ENCODE measurements at places on chromosomes 6 and 20.

DNA sequence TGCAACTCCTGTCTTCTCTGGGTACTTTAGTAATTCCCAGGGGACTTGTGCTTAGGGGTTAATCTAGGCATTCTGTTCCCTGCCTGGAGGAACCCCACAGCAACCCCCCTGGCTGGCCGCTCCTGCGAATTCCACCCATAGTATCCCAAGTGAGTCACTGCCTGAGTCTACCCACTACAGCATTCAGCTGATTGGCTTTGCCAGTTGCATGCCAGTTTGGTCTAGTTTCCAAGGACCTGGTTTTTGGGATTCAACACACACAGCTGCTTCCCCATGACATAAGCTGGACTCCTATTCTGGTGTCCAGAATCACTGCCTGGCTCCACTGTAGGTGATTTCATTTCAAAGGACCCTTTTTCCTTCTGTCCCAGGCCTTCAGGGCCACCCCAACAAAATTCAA lies 40.3 kb downstream of the PLCG1 start:
- no peak for DNase-seq

DNA sequence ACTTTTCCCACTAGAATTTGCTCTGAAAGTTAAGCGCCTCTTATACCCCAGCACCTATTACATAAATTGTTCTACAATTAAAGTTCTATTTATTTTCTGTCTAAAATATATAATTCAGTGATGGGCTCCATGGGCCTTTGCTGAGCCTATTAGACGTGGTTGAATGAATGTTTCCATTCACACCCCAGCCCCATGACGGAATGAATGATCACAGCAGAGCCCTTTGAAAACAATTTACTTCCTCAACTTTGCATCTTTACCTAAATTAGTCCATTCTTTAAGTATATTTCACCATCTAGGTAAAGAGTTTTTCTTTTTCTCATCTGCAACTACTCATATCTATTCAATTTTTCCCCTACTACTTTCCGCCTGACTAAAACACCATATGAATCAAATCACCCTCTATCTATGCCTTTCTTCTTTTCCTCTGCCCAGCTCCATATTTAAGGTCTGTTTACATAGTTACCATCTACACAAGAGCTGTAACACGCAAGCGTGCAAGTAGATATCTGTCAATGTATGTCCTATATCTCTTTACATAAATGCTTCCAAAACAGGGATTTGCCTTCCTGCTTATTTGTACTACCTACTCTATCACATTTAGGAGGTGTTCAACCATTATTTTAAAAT lies 69.7 kb downstream of the ECT2L start:
- DNase-seq = no peak

GRCh38 chr20:23149623-23150279 lies 63.6 kb upstream of the CD93 start:
- no peak for DNase-seq

- DNase-seq = no peak
Observed at GRCh38 chr6:66184091-66184490, 477.1 kb upstream of the EYS start.

DNA sequence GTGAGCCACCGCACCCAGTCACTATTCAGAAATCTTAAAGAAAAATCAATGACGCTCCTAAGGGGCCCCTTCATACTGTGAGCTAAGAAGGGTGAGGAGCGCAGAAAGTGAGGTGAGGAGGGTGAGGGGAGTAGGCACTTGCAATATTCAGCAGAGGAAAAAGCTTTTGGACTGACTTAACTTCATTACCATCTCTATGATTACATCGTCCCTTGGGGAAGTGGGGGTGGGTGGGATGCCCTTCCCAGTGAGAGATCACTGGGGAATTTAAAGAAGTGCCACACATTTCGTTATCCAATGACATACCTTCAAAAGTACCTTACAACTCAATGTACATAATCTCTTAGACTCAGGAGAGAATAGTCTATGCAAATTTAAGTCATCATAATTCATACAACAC lies 46.5 kb downstream of the SMLR1 start:
- DNase-seq = no peak

DNA sequence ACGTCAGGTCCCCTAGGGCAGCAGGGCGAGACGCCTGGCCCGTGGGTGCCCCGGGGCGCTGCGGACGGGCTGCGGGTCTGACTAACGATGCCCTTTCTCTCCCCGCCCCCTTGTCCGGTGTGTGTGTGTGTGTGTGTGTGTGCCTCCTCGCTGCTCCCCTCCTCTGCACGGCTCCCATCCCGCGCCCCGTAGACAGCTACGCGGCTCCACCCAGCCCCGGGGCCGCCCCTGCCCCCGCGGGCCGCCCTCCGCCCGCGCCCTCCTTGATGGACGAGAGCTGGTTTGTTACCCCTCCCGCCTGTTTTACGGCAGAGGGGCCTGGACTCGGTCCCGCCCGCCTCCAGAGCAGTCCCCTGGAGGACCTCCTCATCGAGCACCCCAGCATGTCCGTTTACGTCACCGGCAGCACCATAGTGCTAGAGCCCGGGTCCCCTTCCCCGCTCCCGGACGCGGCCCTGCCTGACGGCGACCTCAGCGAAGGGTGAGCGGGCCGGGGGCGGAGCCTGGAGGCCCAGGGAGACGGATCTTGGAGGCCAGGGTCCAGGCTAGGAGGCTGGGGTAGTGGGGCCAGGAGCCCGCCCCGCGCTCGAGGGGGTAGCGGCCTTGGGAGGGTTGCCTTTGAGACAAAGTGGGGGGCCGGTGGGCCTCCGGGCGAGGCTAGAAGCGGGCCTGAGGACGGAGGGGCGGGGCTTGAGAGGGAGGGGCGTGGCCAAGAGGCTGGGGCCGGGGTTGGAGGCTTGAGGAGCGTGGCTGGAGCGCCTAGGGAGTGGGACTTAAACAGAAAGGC lies 5.1 kb downstream of the TP53INP2 start:
- peak; percentile 58 for DNase-seq

- DNase-seq = no peak
Observed at GRCh38 chr6:43378631-43379030, 9.2 kb upstream of the ZNF318 start.

GRCh38 chr20:10671919-10672623 lies 1.7 kb downstream of the JAG1 start:
- DNase-seq = no peak

Data from activated CD8-positive, alpha-beta memory T cell treated with anti-CD3 and anti-CD28 coated beads for 4 hours (primary cell).